ENCODE measurements at places on chromosomes 3 and 15. TPM values are rescaled to one million over a fixed set of nuclear protein-coding genes. Genes with fewer than 3 reads are reported as not detected.

Gene CILP
- not detected for total RNA-seq

Gene SLC6A20
- not detected for total RNA-seq

Gene MRPL3
- total RNA-seq, result 229 TPM

Gene SLC22A14
- total RNA-seq, result not detected

Gene ACKR4
- 0.18 TPM for total RNA-seq

Gene POC1A
- 23.8 TPM for total RNA-seq

Gene PLA2G4E
- not detected for total RNA-seq

Gene ATG3
- 76.8 TPM for total RNA-seq

Gene DZIP1L
- 0.22 TPM for total RNA-seq

Gene GOLGA8M
- total RNA-seq, result 1.8 TPM

Gene CLRN1
- total RNA-seq, result not detected

Gene AGBL1
- not detected for total RNA-seq

DNA sequence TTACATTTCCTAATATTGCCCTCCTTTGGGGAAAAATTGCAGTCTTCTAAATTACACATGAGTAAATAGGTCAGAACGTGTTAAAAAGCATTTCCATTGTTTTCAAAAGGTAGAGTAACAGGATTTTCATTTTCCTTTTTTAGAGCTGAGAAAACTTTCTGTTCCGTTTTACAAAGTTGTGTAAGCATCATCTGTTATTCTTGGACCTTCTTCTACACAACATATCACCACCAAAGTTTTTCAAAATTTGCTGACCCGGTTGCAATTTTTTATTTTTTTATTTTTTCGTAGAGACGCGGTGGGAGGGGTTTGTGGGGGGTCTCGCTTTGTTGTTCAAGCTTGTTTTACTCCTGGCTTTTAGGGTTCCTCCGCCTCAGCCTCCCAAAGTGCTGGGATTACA, 1.1 kb downstream of the CCDC39 start:
- H3K27ac ChIP-seq, result no peak overlapping the region
- DNase-seq, result no peak
- no peaks in the 10 kb centered on the region for H3K36me3 ChIP-seq
- peaks cover 15% of the 10 kb centered on the region for H3K4me1 ChIP-seq
- H3K4me3 ChIP-seq, result no peak overlapping the region
- H3K27me3 ChIP-seq, result peaks cover 62% of the 10 kb centered on the region

- H3K27ac ChIP-seq, result no peak overlapping the region
- H3K4me3 ChIP-seq, result no peak overlapping the region
- H3K27me3 ChIP-seq, result peaks cover 4% of the 10 kb centered on the region
- DNase-seq, result no peak
- H3K36me3 ChIP-seq, result no peaks in the 10 kb centered on the region
Measured at GRCh38 chr3:61691466-61691865, 130.1 kb downstream of the PTPRG start.

DNA sequence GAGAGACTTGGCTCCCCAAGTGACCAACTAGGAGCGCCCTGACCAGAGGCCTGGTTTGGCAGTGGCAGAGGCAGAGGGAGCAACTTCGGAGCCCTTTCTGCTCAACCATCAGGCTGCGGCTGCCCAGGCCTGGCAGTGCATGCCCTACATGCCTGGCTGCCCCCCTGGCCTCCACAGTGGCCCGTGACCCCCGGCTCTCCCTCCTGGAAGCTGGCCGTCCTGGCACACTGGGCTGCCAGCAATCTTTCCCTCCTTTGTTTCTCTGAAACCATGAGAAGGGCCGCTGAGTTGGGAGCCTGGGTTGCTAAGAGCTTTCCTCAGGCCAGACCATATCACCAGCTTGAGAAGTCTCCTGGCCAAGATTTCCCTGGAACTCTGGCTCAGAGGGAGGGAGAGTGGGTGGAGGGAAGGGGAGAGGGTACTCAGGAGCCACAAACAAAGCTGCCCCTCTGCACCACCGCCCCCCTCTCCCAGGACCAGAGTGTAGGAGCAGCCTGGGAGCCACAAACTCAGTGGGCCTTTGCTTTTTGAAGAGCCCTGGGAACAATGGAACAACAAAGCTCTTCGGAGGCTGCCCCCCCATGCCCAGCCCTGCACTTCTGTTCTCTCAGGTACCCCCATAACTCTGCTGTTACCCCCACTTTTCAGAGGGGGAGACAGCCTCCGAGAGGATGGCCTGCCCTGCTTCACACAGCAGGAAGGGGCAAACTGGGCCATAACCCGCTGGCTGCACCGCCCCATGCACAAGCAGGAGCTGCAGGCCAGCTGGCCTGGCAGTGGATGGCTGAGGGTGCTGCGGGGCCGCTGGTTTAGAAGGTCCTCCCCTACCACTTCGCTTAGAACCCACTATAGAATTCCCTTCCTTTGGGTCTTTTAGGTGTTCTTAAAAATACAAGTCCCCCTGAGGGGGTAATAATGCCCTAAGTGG, 11.3 kb downstream of the CORO2B start:
- no peaks in the 10 kb centered on the region for H3K36me3 ChIP-seq
- H3K27me3 ChIP-seq, result peaks cover 4% of the 10 kb centered on the region
- H3K4me3 ChIP-seq, result no peak overlapping the region
- peaks cover 24% of the 10 kb centered on the region for H3K4me1 ChIP-seq
- H3K27ac ChIP-seq, result no peak overlapping the region
- DNase-seq, result no peak

DNA sequence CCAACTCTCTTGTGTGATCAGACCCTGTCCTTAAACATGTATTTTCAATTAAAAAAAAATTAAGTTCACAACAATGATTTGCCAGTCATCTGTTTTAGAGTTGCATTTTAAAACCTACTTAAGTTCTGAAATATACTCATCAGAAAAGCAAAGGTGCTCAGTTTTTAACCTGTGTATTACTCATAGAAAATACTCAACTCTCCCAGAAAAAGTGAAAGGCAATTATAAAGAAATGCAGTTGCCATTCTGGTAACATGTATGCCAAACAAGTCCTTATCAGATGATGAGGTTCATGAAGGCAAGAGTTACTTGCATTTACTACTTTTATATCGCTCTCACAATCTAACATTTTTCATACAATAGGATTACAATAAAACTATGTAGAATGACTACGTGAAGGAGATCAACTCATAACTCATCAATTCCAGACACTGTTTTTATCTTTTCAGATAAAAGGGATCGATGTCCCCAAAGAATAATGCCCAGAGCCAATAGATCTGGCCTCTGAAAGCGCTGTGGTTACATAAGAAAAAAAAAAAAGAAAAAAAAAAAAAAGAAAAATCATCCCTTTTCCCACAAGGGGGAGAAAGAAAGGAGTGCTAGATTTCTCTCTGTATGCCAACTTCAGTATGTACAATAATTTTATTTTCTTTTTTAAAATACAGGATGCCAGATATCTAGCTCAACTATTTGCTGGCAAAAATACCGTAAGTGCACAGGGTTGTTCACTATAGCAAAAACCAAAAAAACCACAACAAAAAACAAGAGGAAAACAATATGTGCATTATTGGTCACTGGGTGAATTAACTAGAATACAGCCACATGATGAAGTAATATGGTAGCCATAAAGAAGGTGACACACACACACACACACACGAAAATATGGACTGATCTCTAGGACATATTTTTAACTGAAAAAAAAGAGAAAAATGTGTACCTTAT, 137.4 kb downstream of the NR1I2 start:
- no peak overlapping the region for H3K4me3 ChIP-seq
- peaks cover 24% of the 10 kb centered on the region for H3K4me1 ChIP-seq
- no peaks in the 10 kb centered on the region for H3K27me3 ChIP-seq

DNA sequence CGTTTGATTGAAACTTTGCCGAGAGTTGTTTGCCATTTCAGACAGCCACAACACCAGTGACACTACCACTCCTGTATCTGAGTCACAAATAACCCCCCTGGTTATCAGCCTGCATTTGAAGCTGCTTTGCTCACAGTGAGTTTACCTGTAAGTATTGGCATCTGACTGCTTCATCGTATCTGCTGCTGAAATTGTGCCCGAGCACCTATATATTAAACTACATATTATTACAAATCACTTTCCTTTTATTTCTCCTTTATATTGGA, 39.2 kb upstream of the SPSB4 start:
- no peak overlapping the region for H3K4me3 ChIP-seq
- no peak for DNase-seq
- H3K27me3 ChIP-seq, result peaks cover 37% of the 10 kb centered on the region
- H3K4me1 ChIP-seq, result peaks cover 7% of the 10 kb centered on the region
- no peaks in the 10 kb centered on the region for H3K36me3 ChIP-seq

- H3K4me1 ChIP-seq, result peaks cover 16% of the 10 kb centered on the region
- no peak for DNase-seq
- no peaks in the 10 kb centered on the region for H3K27me3 ChIP-seq
- H3K36me3 ChIP-seq, result peaks cover 27% of the 10 kb centered on the region
Measured at GRCh38 chr15:22851513-22851912, 13.0 kb downstream of the NIPA2 start.

DNA sequence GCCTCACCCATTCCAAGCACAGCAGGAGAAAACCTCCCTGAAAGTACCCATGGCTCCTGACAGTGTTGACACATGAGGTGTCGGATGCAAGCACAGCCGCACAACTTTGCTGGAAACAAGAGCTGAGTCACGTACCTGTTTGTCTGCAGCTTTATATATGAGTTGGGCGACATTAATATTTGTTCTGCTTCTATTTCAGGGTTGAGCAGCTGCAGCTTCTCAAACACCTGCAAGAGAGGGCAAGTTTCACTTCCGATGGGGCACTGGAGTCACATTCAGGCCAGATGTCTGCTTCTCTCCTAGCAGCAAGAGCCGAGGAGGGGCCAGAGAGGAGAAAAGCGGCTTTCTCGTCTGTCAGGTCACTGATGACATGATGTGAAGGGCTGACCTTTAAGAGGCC, 88.0 kb downstream of the NUP210 start:
- no peak for DNase-seq
- peak overlapping the region; percentile 63 for H3K27ac ChIP-seq
- H3K4me3 ChIP-seq, result no peak overlapping the region
- peaks cover 27% of the 10 kb centered on the region for H3K36me3 ChIP-seq

GRCh38 chr3:53668872-53669271, 174.5 kb downstream of the CACNA1D start:
- peaks cover 2% of the 10 kb centered on the region for H3K36me3 ChIP-seq
- peaks cover 28% of the 10 kb centered on the region for H3K27me3 ChIP-seq
- no peaks in the 10 kb centered on the region for H3K4me1 ChIP-seq
- DNase-seq, result no peak

- no peaks in the 10 kb centered on the region for H3K36me3 ChIP-seq
- no peak overlapping the region for H3K4me3 ChIP-seq
- H3K27me3 ChIP-seq, result no peaks in the 10 kb centered on the region
- H3K27ac ChIP-seq, result no peak overlapping the region
Measured at GRCh38 chr3:118936811-118937210, 97.8 kb downstream of the IGSF11 start.

DNA sequence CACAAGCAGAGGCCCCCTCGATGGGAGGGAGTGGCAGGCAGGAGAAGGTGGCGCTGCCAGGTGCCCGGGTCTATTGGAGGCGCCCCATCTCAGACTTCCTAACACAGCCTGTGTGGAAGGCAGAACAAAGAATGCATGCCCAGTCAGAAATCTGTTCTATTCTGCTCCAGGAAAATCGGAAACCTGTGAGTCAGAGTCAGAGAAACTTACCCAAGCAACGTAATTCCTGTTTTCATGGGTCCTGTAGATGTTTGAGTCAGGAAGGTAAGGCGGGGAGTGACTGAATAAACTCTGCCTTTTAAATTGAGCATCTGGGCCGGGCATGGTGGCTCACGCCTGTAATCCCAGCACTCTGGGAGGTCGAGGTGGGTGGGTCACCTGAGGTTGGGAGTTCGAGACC, 13.7 kb downstream of the MAP6D1 start:
- H3K27ac ChIP-seq, result no peak overlapping the region
- no peak overlapping the region for H3K4me3 ChIP-seq
- no peaks in the 10 kb centered on the region for H3K27me3 ChIP-seq
- H3K36me3 ChIP-seq, result peaks cover 19% of the 10 kb centered on the region
- H3K4me1 ChIP-seq, result peaks cover 20% of the 10 kb centered on the region

DNA sequence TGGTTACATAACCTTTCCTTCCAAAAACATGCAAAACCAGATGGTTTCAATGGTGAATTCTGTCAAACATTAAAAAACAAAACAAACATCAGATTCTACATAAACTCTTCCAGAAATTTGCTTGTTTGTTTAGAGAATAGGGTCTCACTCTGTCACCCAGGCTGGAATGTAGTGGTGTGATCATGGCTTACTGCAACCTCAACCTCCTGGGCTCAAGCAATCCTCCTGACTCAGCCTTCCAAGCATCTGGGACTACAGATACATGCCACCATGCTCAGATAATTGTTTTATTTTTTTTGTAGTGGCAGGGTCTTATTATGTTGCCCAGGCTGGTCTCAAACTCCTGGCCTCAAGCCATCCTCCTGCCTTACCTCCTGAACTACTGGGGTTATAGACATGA, 36.1 kb downstream of the FBXL2 start:
- no peak overlapping the region for H3K27ac ChIP-seq
- DNase-seq, result no peak
- no peaks in the 10 kb centered on the region for H3K4me1 ChIP-seq

DNA sequence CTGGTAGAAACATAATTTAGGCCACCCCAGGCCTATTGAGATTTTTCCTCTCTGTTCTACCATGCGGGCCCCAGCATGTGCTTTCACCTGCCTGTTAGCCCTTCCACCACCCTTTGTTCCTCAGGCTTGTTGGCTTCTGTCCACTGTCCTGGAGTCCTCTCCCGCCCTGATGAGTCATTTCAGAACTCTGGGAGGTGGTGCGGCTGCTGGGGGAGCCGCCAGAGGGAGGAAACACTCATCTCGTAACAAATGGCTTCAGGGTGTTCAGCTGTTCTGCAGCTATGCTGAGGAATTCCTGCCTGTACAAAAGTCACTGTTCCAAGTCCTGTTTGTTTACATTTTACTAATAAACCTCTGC, 36.3 kb downstream of the LRTM1 start:
- H3K27ac ChIP-seq, result no peak overlapping the region
- H3K4me3 ChIP-seq, result no peak overlapping the region
- H3K4me1 ChIP-seq, result no peaks in the 10 kb centered on the region
- DNase-seq, result no peak

DNA sequence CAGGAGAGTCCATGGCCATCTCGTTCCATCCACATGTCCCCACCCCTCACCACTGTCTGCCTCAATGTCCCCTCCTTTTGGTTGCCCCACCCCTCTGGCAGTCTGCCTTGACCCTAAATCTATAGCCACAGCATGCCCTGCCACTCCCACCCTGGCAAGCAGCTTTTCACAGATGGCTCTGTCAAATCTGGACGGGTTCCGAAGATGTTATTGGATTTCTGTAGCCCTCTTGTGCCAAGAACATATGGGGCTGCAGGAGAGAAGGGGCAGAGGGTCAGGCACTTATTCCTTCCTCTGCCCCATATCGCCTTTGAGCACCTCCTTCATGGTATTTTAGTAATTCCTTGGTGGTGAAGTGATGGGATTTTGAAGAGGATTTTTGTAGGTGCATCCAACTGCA, 57.1 kb downstream of the EPHB1 start:
- no peak overlapping the region for H3K4me3 ChIP-seq
- peaks cover 1% of the 10 kb centered on the region for H3K27me3 ChIP-seq
- no peak overlapping the region for H3K27ac ChIP-seq
- H3K4me1 ChIP-seq, result peaks cover 5% of the 10 kb centered on the region
- no peaks in the 10 kb centered on the region for H3K36me3 ChIP-seq
- DNase-seq, result no peak

GRCh38 chr3:71990545-71990944, 205.6 kb upstream of the PROK2 start:
- no peak overlapping the region for H3K27ac ChIP-seq
- H3K36me3 ChIP-seq, result peaks cover 1% of the 10 kb centered on the region
- peaks cover 10% of the 10 kb centered on the region for H3K4me1 ChIP-seq
- H3K4me3 ChIP-seq, result no peak overlapping the region

GRCh38 chr3:167225821-167226220, 154.3 kb downstream of the ZBBX start:
- no peak for DNase-seq
- H3K36me3 ChIP-seq, result no peaks in the 10 kb centered on the region
- no peaks in the 10 kb centered on the region for H3K27me3 ChIP-seq
- no peak overlapping the region for H3K27ac ChIP-seq

- no peak for DNase-seq
- H3K4me3 ChIP-seq, result no peak overlapping the region
- peaks cover 46% of the 10 kb centered on the region for H3K4me1 ChIP-seq
- H3K27me3 ChIP-seq, result no peaks in the 10 kb centered on the region
- peaks cover 3% of the 10 kb centered on the region for H3K36me3 ChIP-seq
Measured at GRCh38 chr15:41930221-41930866, 36.5 kb upstream of the SPTBN5 start.
